Iris pigment epithelial cell (primary cell): ENCODE measurements at places on chromosomes 3 and 15.

GRCh38 chr3:66082679-66083078, 44.0 kb upstream of the MAGI1 start:
- no peak for DNase-seq

GRCh38 chr3:186783731-186784515, 546 bp downstream of the EIF4A2 start:
- DNase-seq: peak; percentile 75

GRCh38 chr15:78200276-78200930, 34.0 kb downstream of the ACSBG1 start:
- DNase-seq: no peak

DNA sequence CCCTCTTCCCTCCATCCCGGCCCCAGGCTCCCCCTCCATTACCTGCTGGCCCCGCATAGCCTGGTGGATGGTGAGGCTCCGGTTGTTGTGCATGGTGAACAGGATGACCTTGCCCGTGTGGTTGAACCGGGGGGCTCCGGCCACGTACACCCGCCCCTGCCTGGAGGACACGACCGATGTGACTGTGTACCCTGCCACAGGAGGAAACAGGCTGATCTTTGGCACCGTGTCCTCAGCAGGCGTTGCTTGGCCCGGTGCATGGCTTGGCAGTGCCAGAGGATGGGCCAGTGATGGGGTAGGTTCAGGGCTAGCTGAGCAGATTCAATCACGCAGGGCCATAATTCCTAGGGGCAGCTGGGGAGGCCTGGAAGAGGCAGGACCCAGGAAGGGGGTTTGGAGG, 58.1 kb downstream of the FEM1B start:
- no peak for DNase-seq
